ENCODE measurements at places on chromosomes 16 and 17. TPM values are rescaled to one million over a fixed set of nuclear protein-coding genes. Genes with fewer than 3 reads are reported as not detected.

RANBP10 gene
- total RNA-seq, result 20.5 TPM

DNA sequence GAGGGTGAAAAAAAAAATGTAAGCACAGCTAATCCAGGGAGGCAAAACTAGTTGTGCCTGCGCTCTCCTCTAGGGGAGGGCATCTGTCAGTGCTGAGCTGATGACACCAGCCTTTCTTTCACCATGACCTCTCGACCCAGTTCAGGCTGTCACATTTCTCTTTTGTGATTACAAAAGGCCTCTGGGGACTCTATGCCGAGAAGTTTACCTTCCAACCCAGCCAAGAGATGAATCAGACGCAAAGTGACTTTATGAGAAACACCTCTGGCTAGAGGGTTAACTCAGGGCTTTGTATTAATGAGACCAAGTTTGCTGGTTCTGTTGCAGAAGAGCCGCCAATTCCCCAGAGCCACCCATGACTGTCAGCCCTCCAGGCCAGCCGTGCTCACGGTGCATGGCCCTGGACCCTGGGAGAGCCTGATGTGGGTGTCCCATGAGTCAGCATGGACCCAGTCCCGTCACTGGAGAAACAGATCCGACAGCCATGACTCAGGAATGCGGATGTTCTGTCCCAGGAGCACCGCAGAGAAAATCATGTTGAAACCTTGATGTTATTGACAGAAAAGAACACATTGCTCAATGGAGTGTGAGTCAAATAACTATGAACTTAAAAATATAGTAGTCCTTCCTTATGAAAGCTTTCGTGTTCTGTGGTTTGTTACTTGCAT, 437.2 kb downstream of the HS3ST3B1 start:
- DNase-seq, result peak; percentile 33

- no peak for DNase-seq
These were observed 7.4 kb downstream of the ZACN start for GRCh38 chr17:76086384-76086783.

GRCh38 chr16:19967963-19968362, 83.3 kb upstream of the GPRC5B start:
- DNase-seq, result no peak

- no peak for DNase-seq
These were observed 10.0 kb downstream of the POLDIP2 start for GRCh38 chr17:28347261-28347891.

- DNase-seq, result peak; percentile 44
These were observed 18.9 kb upstream of the HERPUD1 start for GRCh38 chr16:56912746-56913708.

GRCh38 chr17:78267253-78268073, 36.0 kb downstream of the TMEM235 start:
- DNase-seq, result no peak

DNA sequence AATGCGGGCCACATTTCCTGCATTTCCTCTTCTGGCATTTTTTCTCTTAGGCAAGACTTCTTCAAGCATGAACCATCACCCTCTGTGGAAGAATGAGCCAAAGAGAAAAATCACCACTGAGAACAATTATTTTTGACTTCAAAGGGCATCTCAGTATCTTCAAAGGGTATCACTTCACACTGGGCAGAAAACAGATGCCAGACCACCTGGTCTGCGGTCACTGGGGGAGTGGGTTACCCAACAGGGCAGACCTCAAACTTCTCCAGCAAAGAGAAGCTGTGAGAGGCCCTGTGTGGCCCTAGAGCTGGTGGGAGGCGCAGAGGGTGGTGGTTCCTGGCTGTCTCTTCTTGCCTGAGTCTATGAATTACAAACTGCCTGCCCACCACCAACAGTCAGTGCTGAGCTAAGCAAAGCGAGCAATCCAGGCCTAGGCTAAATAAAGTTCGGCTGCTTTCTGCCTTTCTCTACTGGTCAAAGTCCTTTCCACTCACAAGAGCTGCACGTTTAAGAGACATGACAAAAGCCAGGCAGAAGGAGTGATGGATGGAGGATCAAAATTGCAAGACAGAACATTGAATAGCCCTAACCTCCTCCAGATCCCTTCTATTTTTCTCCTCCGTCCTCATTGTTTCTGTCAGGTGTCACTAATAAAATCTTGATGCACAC, 602.7 kb upstream of the CDH5 start:
- no peak for DNase-seq
